Activated naive CD8-positive, alpha-beta T cell treated with anti-CD3 and anti-CD28 coated beads for 36 hours (primary cell): ENCODE measurements at places on chromosomes 5 and 9.

DNA sequence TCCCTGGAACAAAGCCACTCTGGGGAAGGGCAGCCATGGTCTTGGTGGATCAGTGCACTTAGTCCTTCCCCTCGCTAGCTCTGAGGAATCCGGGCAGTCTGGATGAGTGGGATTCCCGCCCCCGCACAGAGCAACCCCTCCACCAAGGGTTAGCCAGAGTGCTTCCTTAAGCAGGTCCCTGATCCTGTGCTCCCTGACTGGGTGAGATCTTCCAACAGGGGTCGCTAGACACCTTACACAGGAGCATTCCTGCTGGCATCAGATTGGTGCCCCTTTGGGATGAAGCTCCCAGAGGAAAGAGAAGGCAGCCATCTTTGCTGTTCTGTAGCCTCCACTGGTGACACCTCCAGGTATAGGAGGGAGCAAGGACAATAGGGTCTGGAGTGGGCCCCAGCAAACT, 228.8 kb downstream of the AP3B1 start:
- no peak for DNase-seq

- DNase-seq, result no peak
These were observed 211.8 kb upstream of the RASEF start for GRCh38 chr9:83274787-83275186.

- DNase-seq, result no peak
These were observed 1083.4 kb upstream of the CDH18 start for GRCh38 chr5:21071421-21071820.

DNA sequence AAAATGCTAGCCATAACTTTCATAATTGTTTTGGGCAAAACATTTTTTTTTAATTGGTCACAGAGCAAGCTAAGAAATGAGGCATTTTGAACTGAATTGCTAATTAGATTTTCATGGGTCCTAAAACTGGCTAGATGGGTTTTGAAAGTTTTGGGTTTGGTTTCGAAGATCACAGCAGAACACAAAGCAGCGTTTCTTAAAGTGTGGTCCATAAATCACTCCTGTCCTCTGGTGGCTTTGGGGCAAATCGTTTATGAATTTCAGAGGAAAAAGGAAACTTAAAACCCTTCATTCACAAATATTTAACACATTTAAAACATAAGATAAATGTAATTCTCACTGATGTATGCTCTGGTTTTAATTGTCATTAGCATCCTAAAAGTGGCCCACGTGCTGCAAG, 503.7 kb downstream of the SPATA31D1 start:
- DNase-seq, result no peak

DNA sequence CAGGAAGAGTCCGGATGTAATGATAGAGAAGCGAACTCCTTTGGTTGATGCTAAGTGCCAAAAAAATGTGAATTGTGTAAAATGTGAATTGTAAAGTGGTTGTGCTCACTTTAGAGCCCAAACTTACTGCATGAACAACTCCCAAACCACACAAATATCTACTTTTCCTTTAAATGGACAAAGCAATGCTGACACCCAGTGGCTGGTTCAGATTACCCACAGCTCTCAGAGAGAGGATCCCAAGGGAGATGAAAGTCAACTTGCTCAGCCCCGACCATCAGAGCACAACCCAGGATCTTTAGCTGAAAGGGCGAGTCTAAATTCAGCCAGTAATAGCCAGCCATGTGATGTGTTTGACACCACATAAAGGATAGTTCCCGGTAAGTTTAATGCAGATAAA, 133.7 kb downstream of the NMUR2 start:
- DNase-seq, result no peak

DNA sequence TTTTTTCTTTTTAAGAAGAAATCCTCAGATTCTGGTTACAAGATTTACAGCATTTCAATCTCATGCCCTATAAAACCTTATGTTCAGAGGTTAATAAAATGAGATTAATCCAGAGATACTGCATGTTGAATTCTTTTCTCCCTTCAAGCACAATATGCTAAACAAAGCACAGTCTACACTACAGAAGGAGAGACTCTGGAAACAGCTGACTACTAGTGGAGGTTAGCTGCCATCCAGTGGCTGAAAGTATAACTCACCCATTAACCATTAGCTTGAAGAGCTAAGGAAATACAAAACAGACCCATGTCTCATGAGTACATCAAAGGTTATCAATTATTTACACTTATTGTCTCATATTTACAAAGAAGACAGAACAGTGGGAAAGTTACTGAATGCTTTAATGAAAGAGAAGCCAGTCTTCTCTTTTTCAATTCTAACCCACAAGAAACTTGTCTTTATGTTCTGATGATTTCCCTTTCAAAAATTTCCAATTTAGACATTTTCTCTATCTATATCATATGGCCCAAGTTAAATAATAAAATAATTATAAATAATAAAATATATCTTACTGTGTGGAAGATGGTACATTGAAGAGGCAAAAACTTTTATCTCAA, 12.7 kb upstream of the DNAH5 start:
- no peak for DNase-seq

DNA sequence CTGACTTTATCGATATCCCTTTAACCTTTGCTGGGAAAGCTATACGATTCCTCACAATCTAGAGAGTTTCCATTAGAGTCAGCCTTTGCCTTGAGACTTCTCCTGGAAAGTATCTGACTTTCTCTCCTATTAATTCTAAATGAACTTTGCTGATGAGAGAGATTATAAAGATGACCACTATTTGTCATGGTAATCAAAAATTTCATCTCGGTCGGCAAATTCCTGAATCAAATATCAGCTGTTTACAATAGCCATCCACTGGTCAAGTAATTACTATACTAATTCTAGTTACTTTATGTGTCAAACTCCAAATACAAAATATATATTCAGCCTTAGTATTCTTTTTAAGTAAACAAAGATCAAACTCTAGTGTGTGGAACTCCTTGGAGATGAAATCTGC, 164.4 kb upstream of the ITGA1 start:
- no peak for DNase-seq

DNA sequence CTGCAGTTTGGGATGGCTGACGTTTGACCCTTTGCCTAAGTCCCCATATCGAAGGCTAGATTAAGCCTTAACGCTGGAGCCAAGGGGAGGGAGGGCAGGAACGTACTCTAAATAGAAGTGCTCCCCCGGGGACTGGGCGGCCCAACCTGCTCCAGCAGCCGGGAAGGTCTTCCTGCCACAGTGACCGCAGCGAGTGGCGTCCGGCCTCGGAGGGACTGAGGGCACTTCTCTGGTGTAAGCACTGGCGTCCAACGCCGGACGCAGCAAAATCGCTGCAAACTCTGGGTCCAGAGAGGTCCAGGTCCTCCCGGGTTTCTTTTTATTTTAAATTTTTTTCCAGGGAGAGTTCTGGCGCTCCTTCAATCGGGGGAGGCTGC, 505 bp upstream of the ACER2 start:
- no peak for DNase-seq

- no peak for DNase-seq
These were observed 21.2 kb downstream of the POU4F3 start for GRCh38 chr5:146359836-146360235.

- DNase-seq, result peak; percentile 17
These were observed 1.8 kb downstream of the AQP3 start for GRCh38 chr9:33445389-33446239.

DNA sequence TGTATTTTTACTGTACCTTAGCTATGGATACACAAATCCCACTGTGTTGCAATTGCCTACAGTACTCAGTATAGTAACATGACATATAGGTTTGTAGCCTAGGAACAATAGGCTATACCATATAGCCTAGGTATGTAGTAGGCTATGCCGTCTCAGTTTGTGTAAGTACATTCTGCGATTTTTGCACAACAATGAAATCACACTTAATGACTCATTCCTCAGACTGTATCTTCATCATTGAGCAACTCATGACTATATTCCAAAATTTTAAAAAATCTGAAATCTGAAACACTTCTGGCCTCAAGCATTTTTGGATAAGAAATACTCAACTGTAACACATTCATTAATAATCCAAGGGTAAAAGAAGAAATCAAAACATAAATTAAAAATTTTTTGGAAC, 666.8 kb upstream of the GRAMD2B start:
- no peak for DNase-seq

DNA sequence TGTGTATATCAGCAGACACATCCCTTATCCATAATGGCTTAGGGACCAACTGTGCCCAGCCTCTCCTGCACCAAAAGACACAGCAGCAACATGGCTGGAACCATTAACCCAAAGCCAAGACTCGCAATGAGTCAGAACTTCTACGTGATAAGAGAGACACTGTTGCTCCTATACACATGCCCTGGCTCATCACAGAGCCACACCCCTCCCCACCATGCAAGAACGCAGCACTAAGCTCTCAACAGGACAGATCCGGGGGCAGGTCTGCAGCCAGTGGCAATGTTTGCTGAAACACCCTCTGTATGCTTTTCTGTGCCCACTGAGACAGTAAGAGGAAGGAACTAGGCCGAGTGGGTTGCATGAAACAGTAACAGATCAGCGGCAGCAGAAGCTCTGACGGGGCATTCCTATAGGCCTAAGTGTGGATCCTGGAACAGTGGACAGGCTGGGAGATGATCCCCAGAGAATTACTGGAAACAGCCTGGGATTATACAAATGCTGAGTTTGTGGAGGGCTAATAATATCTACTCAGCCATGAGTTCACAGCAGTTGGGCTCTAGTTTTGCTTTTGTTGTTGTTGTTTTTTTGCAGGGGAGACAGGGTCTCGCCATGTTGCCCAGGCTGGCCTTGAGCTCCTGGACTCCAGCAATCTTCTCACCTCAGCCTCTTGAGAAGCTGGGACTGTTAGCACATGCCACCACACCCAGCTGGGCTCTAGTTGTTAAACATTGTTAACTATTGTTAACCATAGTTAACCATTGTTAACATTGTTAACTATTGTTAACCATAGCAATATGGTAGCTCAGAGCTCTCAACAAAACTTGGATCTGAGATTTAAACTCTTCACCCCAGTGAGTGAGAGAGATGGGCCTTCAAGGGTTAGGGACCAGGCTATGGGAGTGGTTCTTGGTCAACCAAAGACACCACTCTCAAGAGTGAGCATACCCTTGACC, 41.0 kb downstream of the B4GALT1 start:
- DNase-seq, result no peak

DNA sequence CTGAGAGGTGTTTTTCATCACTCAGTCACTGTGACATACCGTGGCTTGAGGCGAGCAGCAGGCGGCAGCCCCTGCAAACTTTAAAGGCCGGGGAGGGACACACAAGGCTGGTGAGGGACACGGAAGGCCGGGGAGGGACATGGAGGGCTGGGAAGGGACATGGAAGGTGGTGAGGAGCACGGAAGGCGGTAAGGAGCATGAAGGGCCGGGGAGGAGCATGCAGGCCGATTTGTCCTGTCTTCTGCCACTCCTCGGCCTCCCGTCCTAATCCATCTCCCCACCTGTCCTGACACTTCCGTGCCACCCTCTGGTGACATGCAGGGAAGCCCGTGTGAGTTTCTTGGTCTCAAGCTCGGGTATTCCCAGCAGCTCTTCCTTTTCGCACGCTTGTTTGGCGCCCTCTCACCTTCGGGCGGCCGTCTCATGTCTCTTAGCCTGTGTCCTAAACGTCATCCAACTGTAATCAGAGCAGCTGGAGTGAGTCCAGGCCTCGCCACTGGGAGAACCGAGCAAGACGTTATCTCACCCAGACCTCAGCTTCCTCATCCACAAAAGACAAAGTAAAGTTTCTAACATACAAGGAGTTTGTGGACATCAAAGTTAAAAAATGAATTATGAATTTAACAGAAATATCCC, 126.5 kb downstream of the MRPL36 start:
- DNase-seq, result no peak

DNA sequence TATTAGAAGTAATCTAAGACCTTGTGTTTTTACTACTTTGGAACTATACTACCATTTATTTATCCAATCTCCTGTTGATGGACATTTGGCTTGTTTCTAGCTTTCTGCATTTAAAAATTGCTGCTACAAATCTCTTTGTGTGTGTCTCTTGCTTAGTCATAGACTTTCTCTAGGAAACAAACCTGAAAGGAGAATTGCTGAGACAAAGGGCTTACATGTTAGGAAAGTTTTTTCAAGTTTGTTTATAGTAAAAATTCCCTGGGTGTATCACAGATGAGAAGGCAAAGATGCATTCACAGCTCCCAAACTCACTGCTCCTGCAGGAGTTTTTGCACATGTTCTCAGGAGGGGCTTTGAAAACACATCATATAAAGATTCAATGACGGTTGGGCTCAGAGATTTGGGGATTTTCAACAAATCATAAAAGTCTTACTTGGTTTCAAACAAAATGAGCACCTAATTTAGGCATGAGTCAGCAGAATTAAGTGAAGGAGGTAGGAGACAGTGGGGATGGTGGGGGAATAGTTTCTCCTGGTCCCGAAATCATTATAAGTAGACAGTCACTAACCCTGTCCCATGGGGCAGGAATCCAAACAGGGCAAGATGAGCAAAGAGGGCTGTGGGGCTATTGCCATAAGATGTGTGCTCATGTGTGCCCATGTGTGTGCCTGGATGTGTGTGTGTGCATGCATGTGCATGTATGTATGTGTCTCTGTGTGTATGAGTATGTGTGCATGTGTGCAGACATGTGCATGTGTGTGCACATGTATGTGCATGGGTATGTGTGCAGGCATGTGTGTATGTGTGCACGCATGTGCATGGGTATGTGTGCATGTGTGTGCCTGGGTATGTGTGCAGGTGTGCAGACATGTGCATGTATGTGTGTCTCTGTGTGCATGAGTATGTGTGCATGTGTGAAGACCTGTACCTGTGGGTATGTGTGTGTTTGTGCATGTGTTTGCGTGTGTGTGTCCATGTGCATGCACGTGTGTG, 43.4 kb upstream of the S1PR3 start:
- DNase-seq, result no peak

GRCh38 chr5:111422747-111423720, 89.3 kb downstream of the STARD4 start:
- DNase-seq, result no peak

DNA sequence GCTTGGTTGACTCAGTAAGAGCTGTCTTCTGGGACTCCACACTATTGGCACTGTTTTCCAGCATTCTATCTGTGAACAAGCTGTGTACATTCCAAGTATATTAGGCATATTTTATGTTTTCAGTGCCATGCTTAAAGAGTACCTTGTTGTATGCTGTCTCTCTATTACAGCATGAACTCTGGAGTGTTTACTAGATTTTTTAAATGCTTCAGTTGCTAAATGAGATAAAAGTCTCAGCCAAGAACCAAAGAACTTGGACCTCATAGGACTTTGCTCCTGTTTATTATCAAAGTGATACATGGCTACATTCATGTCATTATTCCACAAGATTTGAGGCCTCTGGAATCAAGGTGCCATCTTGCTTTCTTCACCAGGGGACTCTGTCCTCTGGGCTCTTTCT, 167.2 kb downstream of the C9orf152 start:
- no peak for DNase-seq

GRCh38 chr5:41935544-41935943, 10.5 kb downstream of the FBXO4 start:
- no peak for DNase-seq
